ENCODE measurements at places on chromosomes 2 and 18.

GRCh38 chr2:64352292-64352691, 101.7 kb upstream of the LGALSL start:
- DNase-seq = no peak

- no peak for DNase-seq
These were observed 78.8 kb downstream of the SLC8A1 start for GRCh38 chr2:40373111-40373510.

- DNase-seq = no peak
These were observed 583.1 kb downstream of the XIRP2 start for GRCh38 chr2:167471332-167471731.

DNA sequence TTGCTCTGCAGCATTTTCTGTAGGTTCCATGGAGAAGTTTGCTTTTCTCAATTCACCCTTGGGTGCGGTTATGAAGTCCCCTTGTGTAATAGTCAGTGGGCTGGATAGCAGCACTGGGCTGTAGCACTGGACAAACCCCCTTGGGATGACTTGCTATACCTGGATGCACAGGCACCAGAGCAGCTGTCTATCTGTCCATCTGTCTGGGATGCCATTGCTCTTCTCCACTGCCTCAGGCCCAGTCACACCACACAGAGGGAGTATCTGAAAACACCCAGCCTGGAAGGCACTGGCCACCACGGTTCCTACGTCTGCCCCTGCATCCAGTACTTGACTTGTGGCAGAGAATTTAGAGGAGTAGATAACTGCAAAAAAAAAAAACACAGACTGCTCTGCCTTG, 254.5 kb downstream of the TFCP2L1 start:
- DNase-seq = no peak

DNA sequence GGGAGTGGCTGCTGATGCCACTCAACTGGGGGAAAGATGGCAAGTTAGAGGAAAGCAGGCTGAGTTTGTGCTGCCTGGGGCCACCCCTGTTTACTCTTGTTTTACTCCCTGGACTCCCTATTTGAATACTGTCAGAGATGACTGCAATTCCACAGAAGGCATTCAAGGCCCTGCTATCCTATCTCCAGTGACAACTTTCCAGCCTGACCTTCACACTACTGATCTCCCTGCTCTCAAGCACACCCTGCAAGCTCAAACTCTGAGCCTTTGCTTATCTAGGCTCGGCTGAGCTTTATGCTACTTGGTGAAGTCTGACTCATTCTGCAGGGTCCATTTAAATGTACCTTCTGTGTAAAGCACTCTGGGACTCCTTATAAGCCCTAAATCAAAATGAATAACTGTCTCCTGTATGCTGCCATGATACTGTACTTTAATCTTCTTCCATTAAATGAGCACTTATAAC, 39.3 kb upstream of the DSG1 start:
- no peak for DNase-seq

DNA sequence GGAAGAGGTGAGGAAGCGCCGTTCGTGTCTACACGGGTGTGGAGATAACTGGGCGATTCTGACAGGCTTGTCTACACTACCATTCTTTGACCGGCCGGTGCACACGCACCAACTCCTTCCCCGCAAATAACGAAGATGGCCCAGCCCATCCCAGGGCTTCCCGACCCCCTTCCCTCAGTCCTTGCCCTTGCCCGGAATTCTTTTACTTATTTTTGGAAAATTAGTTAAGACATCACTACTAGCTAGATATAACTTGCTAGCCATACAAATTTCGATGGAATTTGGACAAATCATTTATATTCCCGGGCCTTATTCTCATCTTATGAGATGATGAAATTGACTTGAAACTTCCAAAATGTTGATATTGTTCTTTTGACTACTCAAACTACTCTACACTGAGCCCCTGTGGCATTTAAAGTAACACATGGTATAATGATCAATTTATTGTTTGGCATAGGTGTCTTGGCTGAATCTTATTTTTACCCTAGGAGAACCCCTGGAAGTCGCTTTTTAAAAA, 1.3 kb downstream of the ERICH2 start:
- no peak for DNase-seq

DNA sequence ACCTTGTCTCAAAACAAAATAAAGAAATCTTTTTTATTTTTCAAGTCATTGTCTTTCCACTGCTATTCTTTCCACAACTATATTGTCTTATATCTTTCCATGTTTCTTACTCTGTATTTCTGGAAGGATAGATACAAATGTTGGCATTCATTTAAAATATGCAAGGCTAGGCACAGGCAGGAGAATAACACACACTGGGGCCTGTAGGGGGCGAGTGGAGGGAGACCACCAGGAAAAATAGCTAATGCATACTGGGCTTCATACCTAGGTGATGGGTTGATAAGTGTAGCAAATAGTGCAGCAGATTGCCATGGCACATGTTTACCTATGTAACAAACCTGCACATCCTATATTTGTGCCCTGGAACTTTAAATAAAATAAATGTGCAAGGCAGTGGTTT, 9.6 kb downstream of the MRPL30 start:
- no peak for DNase-seq

- DNase-seq = no peak
These were observed 95.0 kb upstream of the ST3GAL5 start for GRCh38 chr2:85983766-85984165.

DNA sequence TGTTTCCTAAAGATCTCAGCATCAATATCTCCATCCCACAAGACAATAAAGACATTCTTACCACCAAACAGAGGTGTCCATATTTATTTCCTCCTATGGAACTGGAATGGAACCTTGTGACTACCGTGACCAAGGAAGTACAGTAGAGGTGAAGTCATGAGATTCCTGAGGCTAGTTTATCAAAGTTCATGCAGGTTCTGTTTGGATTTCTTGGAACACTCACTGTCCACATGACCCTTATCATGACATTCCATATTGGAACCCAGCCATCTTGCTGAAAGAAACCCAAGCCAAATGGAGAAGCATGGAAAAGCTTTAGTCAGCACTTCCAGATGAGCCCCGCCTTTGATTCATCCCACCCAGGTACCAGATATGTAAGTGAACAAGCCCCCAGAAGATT, 516.0 kb upstream of the POU3F3 start:
- no peak for DNase-seq

- no peak for DNase-seq
These were observed 25.0 kb downstream of the FAM178B start for GRCh38 chr2:96961210-96961950.

DNA sequence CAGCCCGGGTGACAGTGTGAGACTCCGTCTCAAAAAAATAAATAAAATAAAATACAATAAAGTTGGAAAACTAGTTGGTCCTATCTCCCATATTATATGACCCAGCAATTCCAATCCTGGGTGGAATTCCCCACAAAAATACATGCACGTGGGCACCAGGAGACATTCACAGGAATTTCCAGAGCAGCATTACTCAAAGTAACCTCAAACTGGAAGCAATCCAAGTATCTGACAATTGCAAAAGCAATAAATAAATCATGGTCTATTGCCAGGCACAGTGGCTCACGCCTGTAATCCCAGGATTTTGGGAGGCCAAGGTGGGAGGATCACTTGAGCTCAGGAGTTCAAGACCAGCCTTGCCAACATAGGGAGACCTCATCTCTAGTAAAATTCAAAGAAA, 101.2 kb upstream of the MAP4K4 start:
- DNase-seq = no peak
